ENCODE measurements at places on chromosomes 6 and 20.

GRCh38 chr20:37573626-37574198 lies 46.0 kb upstream of the BLCAP start:
- no peak for DNase-seq

- DNase-seq: no peak
Observed at GRCh38 chr6:170174124-170174770, 116.6 kb downstream of the DLL1 start.

GRCh38 chr20:2299301-2299700 lies 3.5 kb downstream of the TGM3 start:
- DNase-seq: no peak

GRCh38 chr6:2220154-2220553 lies 25.3 kb downstream of the GMDS start:
- no peak for DNase-seq

- peak; percentile 55 for DNase-seq
Observed at GRCh38 chr20:31833130-31833930, 12.1 kb downstream of the FOXS1 start.

DNA sequence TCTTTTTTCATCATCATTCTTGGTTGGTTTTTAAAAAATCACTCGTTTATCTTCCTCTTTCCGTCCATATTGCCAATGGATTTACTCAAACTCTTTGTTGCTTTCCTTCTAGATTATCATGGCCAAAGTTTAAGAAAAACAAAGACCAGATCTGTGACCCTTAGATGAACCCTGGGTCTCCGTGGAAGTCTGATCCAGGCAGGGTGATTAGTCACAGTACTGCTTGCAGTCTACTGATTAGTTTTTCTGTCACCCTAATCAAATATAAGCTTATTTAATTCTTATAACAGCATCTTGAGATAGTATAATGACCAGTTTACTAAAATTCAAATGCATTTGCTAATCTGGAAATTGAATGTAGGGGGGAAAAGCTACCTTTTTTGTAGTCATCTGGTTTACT lies 6.0 kb upstream of the SMIM28 start:
- no peak for DNase-seq

DNA sequence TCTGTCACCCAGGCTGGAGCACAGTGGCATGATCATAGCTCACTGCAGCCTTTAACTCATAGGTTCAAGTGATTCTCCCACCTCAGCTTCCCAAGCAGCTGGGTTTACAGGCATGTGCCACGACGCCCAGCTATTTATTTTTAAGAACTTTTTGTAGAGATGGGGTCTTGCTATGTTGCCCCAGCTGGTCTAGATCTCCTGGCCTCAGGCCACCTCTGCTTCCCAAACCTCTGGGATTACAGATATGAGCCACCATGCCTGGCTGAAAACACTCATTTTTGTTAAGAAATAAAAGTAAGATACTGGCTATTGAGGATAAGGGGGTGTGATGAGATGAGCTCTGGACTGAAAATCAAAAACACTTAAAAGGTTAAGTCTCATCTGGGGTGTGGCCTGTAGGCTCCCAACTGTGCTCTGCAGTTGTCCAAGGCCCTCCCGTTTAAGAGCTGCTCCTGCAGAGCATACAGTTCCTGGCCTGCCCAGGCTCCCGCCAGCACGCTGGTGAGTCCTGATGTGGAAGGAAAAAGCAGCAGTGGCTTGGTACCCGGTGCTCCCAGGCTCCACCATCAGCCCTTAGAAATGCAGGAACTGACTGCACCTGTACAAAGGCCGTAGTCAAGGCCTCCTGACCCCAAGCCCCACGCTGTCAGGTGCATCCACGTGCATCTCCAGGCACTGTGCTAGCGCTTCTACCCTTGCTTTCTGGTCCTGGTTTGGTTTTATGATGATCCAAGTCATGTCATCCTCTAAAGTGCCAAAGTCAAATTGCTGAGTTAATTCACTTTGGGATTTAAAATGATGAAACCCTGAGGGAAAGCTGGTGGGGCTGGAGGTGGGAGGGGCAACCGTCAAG lies 111.5 kb downstream of the TMEM242 start:
- no peak for DNase-seq

- DNase-seq: no peak
Observed at GRCh38 chr6:69974193-69974592, 107.8 kb downstream of the COL19A1 start.
